Psoas muscle (tissue), 8 donors: ENCODE measurements at places on chromosomes 5 and 9. TPM values are rescaled to one million over a fixed set of nuclear protein-coding genes. Genes with fewer than 3 reads are reported as not detected.

The TEK gene
- 4.6 TPM for polyA plus RNA-seq

The POLE3 gene
- polyA plus RNA-seq = 173 TPM

The FOXD4L4 gene
- polyA plus RNA-seq = 0.03 TPM

The DBN1 gene
- 20.1 TPM for polyA plus RNA-seq

The SPOUT1 gene
- polyA plus RNA-seq = 13.3 TPM

The CDC25C gene
- polyA plus RNA-seq = not detected

The QRFP gene
- 0.03 TPM for polyA plus RNA-seq

The SLCO6A1 gene
- polyA plus RNA-seq = not detected

The GBGT1 gene
- 2.9 TPM for polyA plus RNA-seq

The ZNF454 gene
- polyA plus RNA-seq = 0.17 TPM

The PTCH1 gene
- 2.1 TPM for polyA plus RNA-seq

The FRMD3 gene
- 182 TPM for polyA plus RNA-seq

The C5orf24 gene
- 31.4 TPM for polyA plus RNA-seq

The CDH9 gene
- polyA plus RNA-seq = not detected

The MCC gene
- 2.8 TPM for polyA plus RNA-seq

The GLT6D1 gene
- polyA plus RNA-seq = not detected

The C5orf52 gene
- not detected for polyA plus RNA-seq

The DBH gene
- polyA plus RNA-seq = not detected

The LTC4S gene
- polyA plus RNA-seq = 2.2 TPM

The CER1 gene
- polyA plus RNA-seq = not detected

The CAMLG gene
- polyA plus RNA-seq = 48.1 TPM

The SNAPC4 gene
- 5.1 TPM for polyA plus RNA-seq

The TRPM3 gene
- 0.04 TPM for polyA plus RNA-seq

The WDR5 gene
- polyA plus RNA-seq = 52.0 TPM

The LRRC19 gene
- polyA plus RNA-seq = 0.01 TPM

The RANBP3L gene
- not detected for polyA plus RNA-seq

The MARCOL gene
- polyA plus RNA-seq = not detected

The COL23A1 gene
- polyA plus RNA-seq = 1.5 TPM

The HMMR gene
- polyA plus RNA-seq = 0.93 TPM

The ENHO gene
- polyA plus RNA-seq = 1.2 TPM

The RAPGEF1 gene
- 268 TPM for polyA plus RNA-seq

The OSMR gene
- polyA plus RNA-seq = 3.2 TPM

The CDX1 gene
- not detected for polyA plus RNA-seq

The OTULINL gene
- polyA plus RNA-seq = 0.52 TPM

The ZBED3 gene
- 1.3 TPM for polyA plus RNA-seq

The STOM gene
- 53.2 TPM for polyA plus RNA-seq

The RASEF gene
- polyA plus RNA-seq = 0.01 TPM
